ENCODE measurements at places on chromosomes 16 and 17. TPM values are rescaled to one million over a fixed set of nuclear protein-coding genes. Genes with fewer than 3 reads are reported as not detected.

Gene ABCA3
- total RNA-seq, result 66.9 TPM

Gene FA2H
- total RNA-seq, result not detected

Gene SGCA
- total RNA-seq, result not detected

Gene RNF213
- total RNA-seq, result 111 TPM

Gene ABCA10
- 0.88 TPM for total RNA-seq
